ENCODE measurements at places on chromosomes 2 and 18. TPM values are rescaled to one million over a fixed set of nuclear protein-coding genes. Genes with fewer than 3 reads are reported as not detected.

MBOAT2 gene
- 241 TPM for total RNA-seq

MOGAT1 gene
- total RNA-seq, result not detected

SLC16A14 gene
- total RNA-seq, result 49.5 TPM

TRIM43 gene
- not detected for total RNA-seq

DNAH7 gene
- total RNA-seq, result 19.4 TPM

RAB27B gene
- total RNA-seq, result 17.2 TPM

TDRD15 gene
- not detected for total RNA-seq

ARID5A gene
- 2.2 TPM for total RNA-seq

IAH1 gene
- 89.2 TPM for total RNA-seq

SNED1 gene
- total RNA-seq, result 5.6 TPM

VSNL1 gene
- total RNA-seq, result 19.7 TPM

CYTIP gene
- total RNA-seq, result 2.5 TPM

CCDC121 gene
- 4.1 TPM for total RNA-seq

RBM43 gene
- total RNA-seq, result 1.6 TPM

GRB14 gene
- total RNA-seq, result 19.1 TPM

SKOR2 gene
- not detected for total RNA-seq

OTX1 gene
- total RNA-seq, result 4.1 TPM

CLEC4F gene
- not detected for total RNA-seq

TIMM21 gene
- total RNA-seq, result 46.3 TPM

CFC1 gene
- total RNA-seq, result not detected

IL1A gene
- total RNA-seq, result not detected

TWIST2 gene
- not detected for total RNA-seq

RAX gene
- total RNA-seq, result not detected

ZNF521 gene
- total RNA-seq, result 20.0 TPM

AGXT gene
- total RNA-seq, result not detected

KRTCAP3 gene
- total RNA-seq, result not detected

HNMT gene
- 54.1 TPM for total RNA-seq

LONRF2 gene
- 87.6 TPM for total RNA-seq

ARL4C gene
- 48.5 TPM for total RNA-seq

POU3F3 gene
- total RNA-seq, result 256 TPM

TCF23 gene
- not detected for total RNA-seq

PDCD1 gene
- not detected for total RNA-seq

NEB gene
- total RNA-seq, result 2.5 TPM

SP5 gene
- total RNA-seq, result 0.63 TPM

POTEJ gene
- not detected for total RNA-seq

SLC11A1 gene
- total RNA-seq, result 3.8 TPM

Data from parietal lobe (tissue), 2 donors.